ENCODE measurements at places on chromosomes 2 and 18.

- no peak for DNase-seq
Measured at GRCh38 chr18:51480407-51481261, 283.2 kb upstream of the MEX3C start.

DNA sequence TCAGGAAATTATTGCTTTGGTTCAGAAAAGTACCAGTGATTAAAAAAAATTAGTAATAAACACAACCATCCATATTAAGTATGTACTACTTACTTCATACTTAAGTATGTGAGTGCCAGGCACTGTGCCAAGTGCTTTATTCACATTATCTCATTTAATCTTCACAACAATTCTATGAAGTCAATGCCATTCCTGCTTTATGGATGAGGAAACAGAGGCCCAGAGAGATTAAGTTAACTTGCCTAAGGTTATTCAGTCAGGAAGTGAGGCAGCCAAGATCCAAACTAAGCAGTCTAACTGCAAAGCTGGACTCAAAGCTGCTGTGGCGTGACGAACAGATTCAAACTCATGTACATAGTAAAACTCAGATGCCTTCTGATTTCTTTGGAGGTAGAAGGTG lies 22.3 kb downstream of the DTNB start:
- no peak for DNase-seq

GRCh38 chr18:50410894-50411293 lies 36.0 kb downstream of the SKA1 start:
- DNase-seq, result no peak

GRCh38 chr2:172168917-172169346 lies 66.2 kb upstream of the DLX2 start:
- no peak for DNase-seq

DNA sequence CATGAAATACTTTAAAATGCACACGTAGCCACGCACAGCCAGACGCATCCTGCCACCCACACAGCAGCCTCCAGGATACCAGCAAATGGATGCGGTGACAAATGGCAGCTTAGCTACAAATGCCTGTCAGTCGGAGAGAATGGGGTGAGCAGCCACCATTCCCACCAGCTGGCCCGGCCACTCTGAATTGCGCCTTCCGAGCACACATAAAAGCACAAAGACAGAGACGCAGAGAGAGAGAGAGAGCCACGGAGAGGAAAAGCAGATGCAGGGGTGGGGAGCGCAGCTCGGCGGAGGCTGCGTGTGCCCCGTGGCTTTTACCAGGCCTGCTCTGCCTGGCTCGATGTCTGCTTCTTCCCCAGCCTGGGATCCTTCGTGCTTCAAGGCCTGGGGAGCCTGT lies 4.1 kb downstream of the INHBB start:
- no peak for DNase-seq

- DNase-seq, result no peak
Measured at GRCh38 chr2:196399096-196399495, 227.7 kb upstream of the STK17B start.
